Cerebellum (tissue), 4 donors: ENCODE measurements at places on chromosomes 1 and 21. TPM values are rescaled to one million over a fixed set of nuclear protein-coding genes. Genes with fewer than 3 reads are reported as not detected.

RGS1 gene
- 14.8 TPM for total RNA-seq

MTMR11 gene
- total RNA-seq = 8.9 TPM

CFHR4 gene
- not detected for total RNA-seq

GPR89B gene
- 21.1 TPM for total RNA-seq

CCNL2 gene
- total RNA-seq = 197 TPM

S100A3 gene
- not detected for total RNA-seq

C8B gene
- total RNA-seq = not detected

OR2L13 gene
- total RNA-seq = 2.6 TPM

TOE1 gene
- total RNA-seq = 8.5 TPM

PDE4B gene
- total RNA-seq = 122 TPM

F11R gene
- total RNA-seq = 8.9 TPM

SPATA21 gene
- not detected for total RNA-seq

CELA3B gene
- total RNA-seq = not detected

VN1R5 gene
- total RNA-seq = not detected

FAM131C gene
- total RNA-seq = 1.8 TPM

ITLN2 gene
- total RNA-seq = not detected

APOBEC4 gene
- not detected for total RNA-seq

NR1I3 gene
- not detected for total RNA-seq
